ENCODE measurements at places on chromosomes 1 and 21.

DNA sequence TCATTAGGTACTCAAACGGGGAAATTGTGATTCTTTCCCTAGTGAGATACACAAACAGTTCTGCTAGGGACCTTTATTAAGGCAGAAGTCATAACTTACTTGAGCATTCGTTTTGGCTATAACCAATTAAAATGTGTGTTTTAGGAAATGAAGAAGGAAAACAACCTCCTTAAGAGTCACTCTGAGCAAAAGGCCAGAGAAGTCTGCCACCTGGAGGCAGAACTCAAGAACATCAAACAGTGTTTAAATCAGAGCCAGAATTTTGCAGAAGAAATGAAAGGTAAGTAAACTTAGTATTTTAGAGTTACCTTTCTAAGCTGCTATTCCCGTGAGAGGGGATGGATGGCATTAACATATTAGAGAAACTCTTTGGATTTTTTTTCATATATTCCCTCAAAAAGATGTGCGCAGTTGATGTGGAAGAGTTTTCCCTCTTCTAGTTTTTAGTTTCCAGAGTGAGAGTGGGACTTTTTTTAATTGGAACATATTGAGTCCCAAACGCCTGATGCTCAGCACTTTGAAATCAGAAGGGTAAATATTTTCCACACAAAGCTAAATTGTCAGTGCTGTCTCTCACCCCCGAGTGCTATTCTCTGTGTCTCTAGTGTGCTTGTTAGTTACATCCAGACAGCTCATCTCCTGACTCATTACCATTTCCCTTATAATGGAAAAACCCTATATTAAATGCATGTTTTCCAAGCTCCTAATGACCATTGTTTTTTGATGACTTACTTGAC is 34.9 kb downstream of the CENPF start:
- DNase-seq = no peak

GRCh38 chr1:58997060-58997411 is 213.2 kb upstream of the JUN start:
- no peak for DNase-seq

DNA sequence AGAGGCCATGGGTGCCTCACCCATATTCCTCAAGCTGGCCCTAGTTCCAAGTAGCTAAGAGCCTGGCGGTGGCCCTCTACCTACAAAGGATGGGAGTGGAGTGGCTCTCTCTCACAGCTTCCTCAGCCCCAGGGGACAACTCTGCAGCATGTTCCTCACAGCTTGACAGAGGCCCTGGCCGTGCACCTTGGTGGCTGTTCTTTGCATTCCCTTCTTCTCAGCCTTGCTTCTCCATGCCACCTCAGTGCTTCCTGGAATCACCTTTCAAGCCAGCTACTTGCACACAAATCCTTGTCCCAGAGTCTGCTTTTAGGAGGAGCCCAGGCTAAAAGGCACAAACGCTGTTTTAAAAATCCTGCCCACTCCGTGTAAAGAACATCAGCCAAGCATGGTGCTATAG is 69.0 kb upstream of the DIRAS3 start:
- no peak for DNase-seq

DNA sequence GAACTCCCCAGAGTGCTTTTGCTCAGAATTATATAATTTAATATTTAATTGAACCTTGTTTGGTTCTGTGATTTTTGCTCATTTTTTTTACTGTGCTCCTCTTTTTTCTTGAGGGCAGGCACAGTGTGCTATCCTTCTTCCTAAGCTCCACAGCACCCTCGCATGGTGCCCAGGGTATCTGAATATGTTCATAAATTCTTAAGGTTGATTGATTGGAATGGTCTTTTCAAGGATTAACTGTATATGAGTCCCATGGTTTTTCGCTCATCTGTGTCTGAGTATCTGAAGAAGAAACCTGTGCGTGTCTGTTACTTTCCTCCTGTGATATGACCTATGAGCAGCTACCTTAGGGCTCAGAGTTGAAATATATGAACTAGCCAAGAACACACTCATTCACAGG is 393.7 kb downstream of the HLX start:
- no peak for DNase-seq

- no peak for DNase-seq
These were observed 646 bp upstream of the PDZK1IP1 start for GRCh38 chr1:47190509-47190855.

DNA sequence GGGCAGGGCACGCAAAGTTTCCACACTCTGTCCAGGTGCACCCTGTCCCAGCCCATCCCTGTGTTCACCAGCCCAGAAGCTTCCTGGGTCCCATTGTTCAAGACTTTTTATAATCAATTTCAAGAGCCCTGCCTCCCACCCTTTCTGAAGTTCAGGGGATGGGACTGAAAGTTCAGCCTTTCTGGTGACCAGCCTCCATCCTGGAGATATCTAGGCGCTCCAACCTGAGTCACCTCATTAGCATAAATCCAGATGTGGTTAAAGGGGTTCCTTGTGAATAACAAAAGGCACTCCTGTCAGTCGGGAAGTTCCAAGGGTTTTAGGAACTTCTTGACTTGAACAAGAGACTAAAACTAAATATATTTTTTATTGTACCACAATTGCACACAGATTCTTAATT is 48.4 kb upstream of the RAP1A start:
- DNase-seq = no peak

DNA sequence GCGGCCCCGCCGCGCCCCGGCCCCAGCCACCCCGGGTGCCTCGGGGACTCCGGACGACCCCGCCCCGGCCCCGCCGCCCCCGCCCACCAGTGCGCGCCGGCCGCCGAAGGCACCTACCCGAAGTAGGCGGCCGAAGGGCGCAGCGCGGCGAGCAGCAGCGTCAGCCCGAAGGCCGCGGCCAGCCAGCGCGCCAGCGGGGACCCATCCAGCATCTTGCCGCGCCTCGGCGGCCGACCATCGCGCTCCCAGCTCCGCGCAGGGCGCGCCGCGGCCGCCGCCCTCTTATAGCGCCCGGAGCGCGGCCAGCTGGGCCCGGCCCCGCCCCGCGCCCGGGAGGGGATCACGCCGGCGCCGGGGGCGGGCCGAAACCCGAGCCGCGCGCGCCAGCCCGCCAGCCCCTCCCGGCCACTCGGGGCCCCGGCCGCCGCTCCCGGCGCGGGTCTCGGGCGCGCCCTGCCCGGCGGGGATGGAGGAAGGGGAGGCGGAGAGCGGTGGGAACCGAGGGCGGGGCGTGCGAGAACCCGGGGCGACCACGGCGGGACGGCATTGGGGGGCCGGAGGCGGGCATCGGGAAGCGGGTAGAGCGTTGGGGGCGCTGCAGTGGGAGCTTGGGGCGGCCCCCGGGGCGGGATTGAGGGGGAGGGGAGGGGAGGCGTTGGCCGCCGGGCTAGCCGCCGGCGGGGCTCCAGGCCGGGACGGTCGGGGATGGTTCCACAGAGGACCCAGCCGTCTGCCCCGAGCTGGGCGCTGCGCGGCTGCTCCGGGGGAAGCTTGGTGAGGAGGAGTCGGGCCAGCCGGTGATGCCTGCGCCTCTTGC is at the start of gene WNT9A:
Gene WNT9A (minus strand): TSS at position 257 of the 817 bp plus-strand sequence. CDS start 45 bp downstream, at position 212.
- no peak for DNase-seq

DNA sequence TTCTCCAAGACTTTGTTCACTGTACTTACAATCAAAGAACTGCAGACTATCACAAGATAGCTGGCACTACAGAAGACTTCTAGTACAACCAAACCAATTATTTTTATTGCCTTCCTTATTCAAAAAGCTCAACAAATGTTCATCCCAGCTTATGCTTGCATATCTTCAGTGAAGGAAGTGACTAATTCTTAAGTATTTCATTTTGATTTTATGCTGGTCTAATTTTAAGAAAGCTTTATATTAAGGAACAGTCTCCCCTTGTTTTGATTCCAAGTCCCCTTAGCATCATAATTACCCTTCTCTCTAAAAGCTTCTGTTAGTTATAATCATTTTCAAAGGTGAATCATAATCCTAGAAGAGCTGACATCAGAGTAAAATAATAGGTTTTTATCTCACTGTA is 132.9 kb downstream of the LRRIQ3 start:
- DNase-seq = no peak

- DNase-seq = no peak
These were observed 10.0 kb downstream of the NCSTN start for GRCh38 chr1:160353223-160353622.

GRCh38 chr1:247331525-247332214 is at the start of gene ZNF496:
ZNF496 (minus strand) TSS chr1:247331867; CDS start chr1:247329578, 2,289 bp downstream.
- DNase-seq = peak; percentile 58

DNA sequence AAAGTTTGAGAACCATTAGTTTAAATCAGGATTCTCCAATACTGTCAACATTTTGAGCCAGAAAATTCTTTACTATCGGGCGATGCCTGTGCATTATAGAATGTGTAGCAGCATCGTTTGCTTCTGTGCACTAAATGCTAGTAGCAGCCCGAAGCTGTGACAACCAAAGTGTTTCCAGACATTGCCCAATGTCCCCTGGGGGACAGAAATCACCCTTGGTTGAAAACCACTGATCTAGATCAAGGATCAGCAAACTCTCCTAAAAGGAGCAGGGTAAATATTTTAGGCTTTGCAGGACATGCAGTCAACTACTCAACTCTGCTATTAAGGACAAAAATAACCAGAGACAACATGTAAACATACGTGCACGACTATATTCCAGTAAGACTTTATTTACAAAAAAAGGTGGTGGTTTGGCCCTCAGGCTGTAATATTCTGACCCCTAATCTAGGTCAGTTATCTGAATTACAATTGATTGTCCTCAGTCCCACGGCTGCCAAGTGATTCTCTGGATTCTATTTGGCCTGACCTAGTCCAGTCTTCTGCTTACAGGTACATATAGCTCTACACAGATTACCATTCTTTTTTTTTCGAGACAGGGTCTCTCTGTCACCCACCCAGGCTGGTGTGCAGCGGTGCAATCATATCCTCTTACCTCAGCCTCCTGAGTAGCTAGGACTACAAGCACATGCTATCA is 10.6 kb downstream of the FAF1 start:
- no peak for DNase-seq

- DNase-seq = no peak
These were observed 59.6 kb downstream of the ABL2 start for GRCh38 chr1:179169616-179170467.

- DNase-seq = no peak
These were observed 33.1 kb downstream of the MTOR start for GRCh38 chr1:11229203-11229602.

GRCh38 chr1:166379447-166379846 is 212.6 kb upstream of the FAM78B start:
- no peak for DNase-seq

GRCh38 chr1:166839600-166840308 is 479 bp downstream of the POGK start:
- no peak for DNase-seq

All from pulmonary artery endothelial cell (primary cell).